HS-5 (cell line): ENCODE measurements at places on chromosomes 3 and 15.

DNA sequence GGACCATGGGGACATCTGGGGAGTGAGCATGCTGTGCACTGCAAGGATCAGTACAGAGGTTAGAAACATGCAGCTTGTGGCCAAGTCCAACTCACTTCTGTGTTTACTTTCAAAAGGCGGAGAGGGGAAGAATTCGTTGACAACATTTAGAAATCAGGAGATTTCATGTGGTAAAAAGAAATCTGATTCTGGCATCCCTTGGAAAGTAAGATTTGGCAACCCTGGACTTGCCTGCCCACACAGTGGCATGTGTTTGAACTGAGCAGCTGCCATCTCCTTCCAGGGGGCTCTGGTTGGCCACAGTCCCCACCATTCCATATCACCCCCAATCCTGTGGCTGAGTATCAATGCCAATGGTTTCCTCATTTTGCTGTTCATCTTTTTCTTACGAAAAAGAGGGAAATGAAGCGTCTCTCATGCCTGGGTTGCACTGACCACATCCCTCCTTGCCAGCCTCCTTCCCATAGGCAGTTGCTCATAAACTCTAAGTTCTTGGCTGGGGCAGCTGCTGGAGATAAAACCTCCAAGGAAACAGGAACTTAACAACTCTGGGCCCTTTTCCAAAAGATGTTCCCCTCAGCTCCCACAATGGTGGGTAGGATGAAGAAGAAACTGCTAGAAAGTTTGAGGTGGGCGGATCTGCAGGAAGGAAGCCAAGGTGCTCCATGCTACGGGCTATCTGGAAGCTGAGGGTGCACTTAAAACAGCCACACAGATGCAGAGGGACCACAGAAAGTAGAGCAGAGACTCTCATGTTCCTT is 29.2 kb downstream of the SLC6A11 start:
- DNase-seq, result no peak

- no peak for DNase-seq
Observed at GRCh38 chr3:192840143-192840836, 77.4 kb downstream of the MB21D2 start.

GRCh38 chr3:179146911-179147513 is 1.1 kb upstream of the PIK3CA start:
- peak; percentile 70 for DNase-seq

DNA sequence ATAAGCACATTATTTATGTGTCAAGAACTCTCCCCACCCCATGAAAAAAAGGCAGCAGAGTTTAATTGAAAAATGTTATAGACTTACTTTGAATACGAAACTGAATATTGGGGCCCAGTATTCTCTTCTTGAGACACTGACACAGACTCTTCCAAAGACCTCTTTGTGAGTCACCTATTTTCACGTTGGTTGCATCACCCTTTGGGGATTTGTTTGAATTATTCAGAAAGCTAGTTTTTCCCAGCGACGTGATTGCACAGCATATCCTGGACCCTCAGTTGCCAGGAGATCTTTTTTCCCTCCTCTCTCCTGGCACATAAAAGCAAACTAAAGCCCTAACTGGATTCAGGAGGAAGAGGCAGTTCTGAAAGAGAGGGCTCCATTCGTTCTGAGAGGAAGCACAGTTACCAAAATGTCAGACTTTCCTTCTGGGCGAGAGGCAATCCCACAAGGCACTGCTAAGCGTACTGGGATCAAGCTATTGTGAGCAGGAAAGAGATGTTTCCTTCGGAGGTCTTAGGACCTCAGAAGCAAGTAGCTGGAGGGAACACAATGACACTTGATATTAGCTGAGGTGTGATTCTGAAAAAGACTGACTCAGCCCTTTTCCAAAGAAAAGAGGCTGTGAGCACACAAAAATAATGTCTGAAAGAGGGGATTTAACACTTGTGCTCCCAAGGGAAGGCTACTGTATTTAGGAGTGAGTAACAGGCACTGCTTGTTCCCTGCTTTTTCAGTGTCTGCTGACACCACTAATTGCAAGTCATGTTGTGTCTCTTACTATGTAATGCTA is 65.8 kb upstream of the CADPS start:
- DNase-seq, result peak; percentile 53

GRCh38 chr3:193095366-193095765 is 145.7 kb upstream of the PLAAT1 start:
- DNase-seq, result no peak

GRCh38 chr15:42364529-42364928 is 5.2 kb downstream of the CAPN3 start:
- no peak for DNase-seq

DNA sequence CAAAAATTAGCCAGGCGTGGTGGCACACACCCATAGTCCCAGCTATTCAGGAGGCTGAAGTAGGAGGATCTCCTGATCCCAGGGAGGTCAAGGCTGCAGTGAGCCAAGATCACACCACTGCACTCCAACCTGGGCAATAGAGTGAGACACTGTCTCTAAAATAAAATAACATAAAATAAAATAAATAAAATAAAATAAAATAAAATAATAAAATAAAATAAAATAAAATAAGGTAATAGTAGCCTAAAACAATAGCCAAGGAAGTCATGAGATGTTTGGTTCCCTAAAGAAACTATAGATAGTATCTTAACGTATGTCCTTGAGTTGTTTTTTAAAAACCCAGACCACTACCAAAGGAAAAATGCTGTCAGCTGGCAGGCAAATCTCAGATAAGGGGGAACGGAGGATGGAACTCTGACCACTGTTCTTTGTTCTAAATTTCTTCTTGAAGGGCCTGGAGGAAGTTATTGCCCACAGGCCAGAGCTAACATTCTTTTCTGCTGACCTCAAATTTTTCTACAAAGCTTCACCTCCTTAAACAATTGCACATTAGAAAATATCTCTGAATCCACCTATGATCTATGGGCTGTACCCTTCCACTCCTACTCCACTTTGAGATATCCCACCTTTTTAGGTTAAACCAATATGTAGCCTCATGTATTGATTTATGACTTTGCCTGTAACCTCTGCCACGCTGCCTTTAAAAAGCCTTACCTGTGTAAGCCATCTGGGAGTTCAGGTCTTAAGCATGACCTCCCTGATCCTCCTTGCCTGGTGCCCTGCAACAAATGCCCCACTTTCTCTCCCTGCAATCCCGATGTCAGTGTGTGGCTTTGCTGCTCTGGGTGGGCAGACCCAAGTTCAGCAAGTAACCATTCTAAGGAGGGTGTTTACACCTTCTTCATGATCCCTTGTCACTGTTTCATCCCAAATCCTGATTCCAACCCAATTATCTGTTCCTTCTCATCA is 126.2 kb upstream of the BHLHE40 start:
- no peak for DNase-seq

DNA sequence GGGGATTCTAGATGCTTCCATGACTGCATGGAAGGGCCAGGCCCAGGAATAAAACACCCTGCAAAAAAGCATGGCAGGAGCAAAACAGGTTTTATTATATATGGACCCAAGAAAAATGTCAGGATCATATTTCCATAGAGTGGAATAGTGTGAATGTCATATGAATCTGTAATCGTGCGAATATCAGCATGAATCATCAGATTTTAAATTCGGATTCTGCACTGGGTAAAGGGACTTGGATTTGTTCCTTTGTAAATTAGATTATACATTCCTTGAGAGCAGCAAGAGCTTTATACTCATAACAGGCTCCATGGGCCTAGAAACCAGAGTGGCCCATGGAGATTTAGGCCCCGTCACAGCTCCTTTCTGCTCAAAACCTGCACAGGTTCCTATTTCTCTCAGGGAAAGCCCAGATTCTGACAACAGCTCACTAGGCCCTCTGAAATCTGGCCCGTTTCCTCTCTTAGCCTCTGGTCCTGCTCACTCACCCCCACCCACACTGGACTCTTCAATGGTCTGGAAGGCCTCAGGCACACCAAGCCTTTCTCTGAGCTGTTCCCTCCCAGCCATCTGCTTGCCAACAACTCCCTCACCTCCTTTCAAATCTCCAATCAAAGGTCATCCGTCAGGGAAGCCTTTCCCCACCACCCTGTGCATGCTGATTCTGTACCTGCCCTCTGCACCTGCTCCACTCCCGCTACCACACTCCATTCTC is 76.0 kb downstream of the FEM1B start:
- no peak for DNase-seq

DNA sequence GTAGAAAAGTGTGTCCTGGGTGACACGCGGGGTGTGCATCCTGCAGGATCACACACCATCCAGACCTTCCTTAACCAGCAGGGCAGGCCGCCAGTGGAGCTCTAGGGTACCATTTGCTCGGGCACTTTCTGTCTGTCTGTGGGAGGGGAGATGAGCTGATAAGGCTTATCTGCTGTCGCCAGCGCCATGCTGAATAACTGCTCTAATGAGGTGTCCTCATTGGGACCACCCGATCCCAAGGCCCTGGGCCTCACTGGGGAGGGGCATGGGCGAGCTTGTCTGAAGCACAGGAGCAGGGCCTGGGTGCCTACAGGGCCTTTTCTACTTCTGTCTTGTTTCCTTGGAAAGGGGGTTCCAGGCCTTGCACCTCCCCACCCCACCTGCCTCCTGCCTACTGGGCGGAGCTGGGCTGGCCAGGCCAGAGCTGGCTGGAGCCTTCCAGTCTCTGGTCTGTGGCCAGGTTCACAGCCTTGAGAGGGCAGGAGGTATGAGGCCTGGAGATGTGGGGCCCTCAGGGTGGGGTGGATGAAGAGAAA is 2.5 kb upstream of the GATA2 start:
- no peak for DNase-seq

DNA sequence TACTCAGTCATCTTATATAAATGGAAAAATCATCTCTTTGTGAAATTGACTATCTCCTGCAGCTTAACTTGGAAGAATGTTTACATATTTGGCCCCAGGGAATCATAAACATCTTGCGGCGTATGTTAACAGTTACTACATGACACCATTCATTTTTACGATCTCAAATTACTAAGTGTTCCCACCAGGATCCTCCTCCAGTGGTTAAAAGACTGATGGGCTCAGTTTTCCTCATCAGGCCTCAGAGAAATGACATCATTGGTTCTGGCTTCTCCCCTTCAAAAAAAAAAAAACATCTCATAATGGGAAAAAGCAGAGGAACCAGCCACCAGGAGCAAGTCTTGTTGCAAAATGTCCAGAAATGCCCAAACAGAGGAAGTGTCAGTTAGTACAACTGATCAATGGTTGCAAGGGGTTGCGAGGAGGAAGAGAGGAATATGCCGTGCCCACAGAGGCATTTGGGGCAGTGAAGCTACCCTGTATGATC is 70.5 kb upstream of the LIPC start:
- DNase-seq, result peak; percentile 68

GRCh38 chr3:37493485-37494080 is 319.2 kb upstream of the LRRFIP2 start:
- DNase-seq, result no peak

- no peak for DNase-seq
Observed at GRCh38 chr3:127228866-127229265, 35.9 kb downstream of the PRR23E start.

- DNase-seq, result no peak
Observed at GRCh38 chr3:153285194-153285641, 123.2 kb downstream of the RAP2B start.

DNA sequence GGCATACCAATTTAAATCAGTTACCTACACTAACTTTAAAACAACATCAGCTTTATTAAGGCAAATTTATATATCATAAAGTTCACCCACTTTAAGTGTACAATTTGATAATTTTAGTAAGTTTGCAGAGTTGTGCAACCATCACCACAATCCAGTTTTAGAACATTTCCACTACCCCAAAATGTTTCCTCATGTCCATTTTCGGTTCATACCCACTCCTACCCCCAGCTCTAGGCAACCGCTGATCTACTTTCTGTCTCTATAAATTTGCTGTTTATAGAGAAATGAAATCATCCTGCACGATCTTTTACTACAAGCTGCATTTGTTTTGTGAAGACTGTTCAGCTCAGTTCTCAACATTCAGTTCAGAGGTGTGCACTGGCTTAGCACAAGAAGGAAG is 31.5 kb upstream of the FAM81A start:
- no peak for DNase-seq

- no peak for DNase-seq
Observed at GRCh38 chr3:52277071-52277964, 1.1 kb downstream of the WDR82 start.

DNA sequence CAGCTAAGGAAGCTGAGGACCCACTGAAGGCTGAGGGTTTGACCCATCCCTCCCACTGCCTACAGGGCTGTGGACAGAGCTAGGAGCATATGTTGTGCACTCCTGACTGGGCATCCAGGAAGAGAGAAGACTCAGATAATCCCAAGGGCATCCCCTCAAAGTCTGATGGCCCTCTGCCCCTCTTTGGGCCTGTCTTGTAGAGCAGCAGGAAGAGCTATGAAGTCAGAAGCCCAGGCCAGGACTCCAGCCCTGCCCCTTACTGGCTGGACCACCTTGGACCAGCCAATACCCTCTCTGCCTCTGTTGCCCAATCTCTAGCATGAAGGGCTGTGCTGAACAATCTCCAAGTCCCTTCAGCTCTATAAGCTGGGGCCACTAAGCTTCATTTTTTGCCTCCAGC is 210.8 kb downstream of the RPLP1 start:
- DNase-seq, result no peak

- DNase-seq, result no peak
Observed at GRCh38 chr15:89399238-89400115, 64.9 kb upstream of the POLG start.

- no peak for DNase-seq
Observed at GRCh38 chr15:90003736-90004135, 2.6 kb downstream of the ZNF710 start.

DNA sequence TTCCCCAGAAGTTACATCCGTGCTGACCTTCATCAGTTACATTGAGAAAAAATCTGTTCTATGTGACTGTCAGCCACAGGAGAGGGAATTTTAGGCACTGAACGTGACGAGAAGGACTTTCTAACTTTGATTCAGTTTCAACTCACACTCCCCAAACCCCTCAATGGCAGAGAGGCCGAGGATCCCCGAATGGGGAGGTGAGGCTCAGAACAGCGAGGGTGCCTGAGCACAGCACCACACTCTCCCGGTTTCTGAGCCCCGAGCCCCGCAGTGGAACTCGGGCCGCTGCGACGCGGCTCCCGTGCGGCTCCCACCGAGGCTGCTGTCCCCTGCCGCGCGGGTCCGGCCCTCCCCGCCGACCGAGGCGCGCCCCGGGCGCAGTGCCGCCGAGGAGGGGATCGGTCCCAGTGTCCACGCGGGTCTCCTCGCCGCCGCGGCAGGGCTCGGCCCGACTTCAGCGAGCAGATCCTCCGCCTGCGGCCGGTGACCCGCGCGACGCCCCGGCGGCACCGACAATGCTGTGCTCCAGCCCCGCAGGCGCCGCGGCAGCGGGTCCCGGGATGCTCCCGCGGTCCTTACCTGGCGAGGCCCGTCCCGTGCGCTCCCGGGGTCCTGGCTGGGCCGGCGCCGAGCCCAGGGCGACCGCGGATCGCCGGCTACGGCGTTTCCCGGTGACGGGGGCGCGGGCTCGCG is 439 bp downstream of the CTXND1 start:
- DNase-seq, result no peak
